ENCODE measurements at places on chromosomes 13 and 19.

- DNase-seq, result no peak
These were observed 17.8 kb downstream of the GATAD2A start for GRCh38 chr19:19423322-19423721.

DNA sequence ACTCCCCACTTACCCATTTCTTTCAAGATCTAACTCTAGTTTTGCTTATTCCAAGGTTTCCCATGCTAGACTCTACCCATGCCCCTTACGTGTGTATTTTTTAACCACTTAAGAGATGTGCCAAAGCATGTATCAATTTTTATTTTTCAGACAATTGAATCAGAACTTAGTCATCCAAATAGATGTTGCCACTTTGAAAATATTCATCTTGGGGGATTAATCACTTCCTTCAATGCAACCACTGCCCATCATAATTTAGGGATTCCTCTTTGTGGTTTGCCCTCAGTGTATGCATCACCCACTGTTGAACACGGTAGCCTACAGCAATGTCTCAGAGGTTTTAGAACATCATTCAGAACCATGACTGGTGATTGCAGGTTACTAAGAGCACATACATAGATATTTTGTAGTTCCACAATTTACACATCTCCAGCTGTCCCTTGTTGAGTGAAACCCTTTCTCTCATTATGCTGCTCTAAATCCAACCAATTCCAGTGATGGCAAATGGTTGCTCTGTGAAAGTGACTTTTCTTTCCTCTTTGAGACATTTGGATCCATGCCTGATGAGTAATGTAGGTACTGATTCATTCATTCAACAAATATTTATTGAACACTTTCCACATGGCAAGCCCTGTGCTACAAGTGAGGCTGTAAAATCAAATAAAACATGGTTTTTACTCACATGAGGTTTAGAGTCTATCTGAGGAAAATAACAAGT is 60.6 kb upstream of the SERP2 start:
- DNase-seq, result no peak

GRCh38 chr13:43514311-43514710 is 272.5 kb downstream of the ENOX1 start:
- DNase-seq, result no peak

DNA sequence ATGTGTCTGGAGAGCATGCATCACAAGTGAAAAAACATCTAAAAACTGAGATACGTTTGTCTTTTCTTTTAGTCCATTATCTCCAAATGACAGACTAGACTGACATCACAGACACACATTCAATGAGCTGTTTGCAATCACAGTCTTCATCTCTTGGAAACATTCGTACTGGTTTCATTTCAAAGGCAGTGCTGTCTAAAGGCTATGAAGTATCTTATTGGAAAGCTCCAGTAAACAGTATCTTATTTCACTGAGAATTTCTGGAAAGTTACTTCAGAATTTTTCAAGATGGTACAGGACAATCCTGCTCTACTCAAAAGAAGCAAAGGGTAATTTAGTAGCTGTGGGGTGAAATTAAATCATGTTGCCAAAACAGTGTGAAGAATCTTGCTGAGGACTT is 53.5 kb upstream of the TNFRSF19 start:
- DNase-seq, result no peak

GRCh38 chr19:24029941-24030636 is 56.9 kb upstream of the ZNF254 start:
- DNase-seq, result no peak

DNA sequence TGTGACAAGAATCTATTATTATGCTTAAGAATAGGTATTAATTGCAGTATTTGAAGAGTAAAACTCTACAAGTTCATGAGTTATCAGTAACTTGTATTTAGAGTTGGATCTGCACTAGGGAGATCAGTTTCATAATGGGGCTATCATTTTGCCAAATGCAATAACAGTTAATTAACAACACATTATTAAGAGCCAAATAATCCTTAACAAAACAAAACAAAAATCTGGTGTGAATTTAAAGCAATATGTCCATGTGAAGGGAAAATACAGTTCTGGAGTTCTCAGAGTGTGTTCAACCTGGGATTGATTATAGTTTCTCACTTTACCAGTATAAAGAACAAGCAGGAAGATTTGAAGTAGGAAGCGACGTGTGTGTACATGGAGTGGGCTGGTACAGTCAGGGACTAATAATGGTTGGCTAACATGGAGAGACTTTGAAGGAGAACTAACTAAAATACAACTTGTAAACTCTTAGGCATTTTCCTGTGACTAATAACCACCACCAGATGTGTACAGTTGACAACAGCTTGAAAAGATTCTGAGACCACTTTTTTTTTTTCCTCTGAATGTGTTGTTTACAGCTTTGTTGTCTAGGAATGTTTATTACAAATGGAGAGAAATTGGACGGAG is 58.5 kb downstream of the POSTN start:
- DNase-seq, result no peak

DNA sequence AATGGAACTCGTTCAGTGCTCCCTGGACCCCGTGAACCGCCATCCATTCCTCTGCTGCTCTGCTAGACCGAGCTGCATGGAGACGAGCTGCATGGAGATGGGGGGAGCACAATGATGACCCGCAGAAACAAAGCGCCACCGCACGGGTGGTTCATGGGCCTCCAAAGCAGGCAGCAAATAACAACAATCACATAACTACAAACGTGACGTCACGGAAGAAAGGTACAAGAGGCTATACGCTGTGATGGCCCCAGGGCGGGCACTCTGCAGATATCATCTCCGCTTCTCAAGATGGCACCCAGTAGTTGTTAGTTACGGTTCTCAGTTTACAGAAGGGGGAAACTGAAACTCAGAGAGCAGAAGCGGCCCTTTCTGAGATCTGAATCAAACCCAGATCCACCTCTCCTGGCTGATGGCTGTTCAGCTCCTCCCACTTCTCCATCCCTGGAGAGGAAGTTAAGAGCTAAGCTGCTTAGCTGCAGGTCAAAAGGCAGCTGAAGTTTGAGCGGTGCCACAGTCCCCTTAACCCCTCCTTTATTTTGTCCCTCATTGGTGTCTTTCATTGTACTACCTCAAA is 1.7 kb downstream of the ATP13A1 start:
- no peak for DNase-seq

Measured in stimulated activated CD8-positive, alpha-beta memory T cell treated with anti-CD3 and anti-CD28 coated beads, Interleukin-2, amount 100 ng/mL, for 1 hour (primary cell).